ENCODE measurements at places on chromosomes 16 and 17. TPM values are rescaled to one million over a fixed set of nuclear protein-coding genes. Genes with fewer than 3 reads are reported as not detected.
A peak's percentile ranks its signal among the peaks of the same experiment; 100 is the strongest.

Gene HNF1B
- not detected for total RNA-seq

Gene PKMYT1
- 19.0 TPM for total RNA-seq

Gene COTL1
- total RNA-seq, result 69.0 TPM

Gene CCL4
- total RNA-seq, result not detected

GRCh38 chr17:69858460-69858859 lies 216.6 kb upstream of the KCNJ16 start:
- no peak for DNase-seq

DNA sequence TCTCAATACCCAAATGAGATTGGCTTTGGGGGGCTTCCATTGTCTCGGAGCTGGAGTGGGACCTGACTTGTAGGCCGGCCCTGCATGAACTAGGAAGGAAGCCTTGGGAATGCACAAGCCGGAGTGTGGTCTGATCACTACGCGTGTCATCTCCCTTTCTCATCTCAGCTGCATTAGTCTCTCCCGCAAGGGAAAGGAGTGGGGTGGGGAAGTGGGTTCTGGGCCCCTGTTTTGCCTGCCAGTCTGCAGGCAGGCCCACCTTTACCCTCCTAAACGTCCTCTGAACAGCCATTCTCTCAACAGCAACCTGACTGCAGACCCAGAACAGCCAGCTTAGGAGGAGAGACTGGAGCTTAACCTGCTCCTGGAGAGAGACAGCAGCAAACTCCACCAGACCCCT lies 11.4 kb upstream of the DNAI2 start:
- DNase-seq, result no peak

- DNase-seq, result no peak
Observed at GRCh38 chr17:74736513-74737298, at the start of gene RAB37. RAB37 (plus strand) TSS chr17:74737256; CDS start chr17:74737273, 17 bp downstream.

- no peak for DNase-seq
Observed at GRCh38 chr17:61863801-61864126, 436 bp upstream of the BRIP1 start.

GRCh38 chr16:88948781-88949490 lies 28.1 kb downstream of the CBFA2T3 start:
- no peak for DNase-seq

GRCh38 chr16:27222249-27223225 lies 19.2 kb downstream of the KDM8 start:
- peak; percentile 46 for DNase-seq

DNA sequence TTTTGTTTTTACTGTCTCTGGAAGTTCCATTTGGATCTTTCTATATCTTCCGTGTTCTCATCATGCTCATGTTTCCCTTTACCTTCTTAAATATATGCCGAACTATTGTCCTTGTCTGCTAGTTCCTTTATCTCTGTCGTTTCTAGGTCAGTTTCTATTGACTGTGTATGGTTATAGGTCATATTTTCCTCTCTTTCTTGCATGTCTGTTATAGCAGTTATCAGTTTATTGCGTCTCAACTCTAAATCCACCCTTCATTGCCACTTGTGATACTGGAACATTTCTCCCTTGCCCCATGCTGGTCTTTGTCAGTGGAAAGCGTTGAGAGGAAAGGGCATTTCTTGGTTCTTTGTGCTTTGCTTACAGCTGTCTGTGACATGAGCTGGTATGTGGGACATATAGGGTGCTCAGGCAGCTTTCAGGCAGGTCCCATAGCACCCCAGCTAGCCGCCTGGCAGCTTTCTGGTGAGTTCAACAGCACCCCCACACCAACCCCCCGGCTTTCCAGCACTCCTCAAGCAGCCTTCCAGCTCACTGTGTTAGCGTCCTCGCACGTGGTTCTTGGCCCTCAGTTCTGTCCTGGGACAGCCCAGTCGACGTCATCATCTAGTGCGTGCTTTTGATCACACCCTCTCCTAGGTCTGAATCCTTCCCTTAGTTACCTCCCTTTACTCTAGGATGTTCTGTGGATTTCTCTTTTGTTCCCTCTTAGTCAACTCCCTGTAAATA lies 15.4 kb upstream of the DNASE1 start:
- no peak for DNase-seq

DNA sequence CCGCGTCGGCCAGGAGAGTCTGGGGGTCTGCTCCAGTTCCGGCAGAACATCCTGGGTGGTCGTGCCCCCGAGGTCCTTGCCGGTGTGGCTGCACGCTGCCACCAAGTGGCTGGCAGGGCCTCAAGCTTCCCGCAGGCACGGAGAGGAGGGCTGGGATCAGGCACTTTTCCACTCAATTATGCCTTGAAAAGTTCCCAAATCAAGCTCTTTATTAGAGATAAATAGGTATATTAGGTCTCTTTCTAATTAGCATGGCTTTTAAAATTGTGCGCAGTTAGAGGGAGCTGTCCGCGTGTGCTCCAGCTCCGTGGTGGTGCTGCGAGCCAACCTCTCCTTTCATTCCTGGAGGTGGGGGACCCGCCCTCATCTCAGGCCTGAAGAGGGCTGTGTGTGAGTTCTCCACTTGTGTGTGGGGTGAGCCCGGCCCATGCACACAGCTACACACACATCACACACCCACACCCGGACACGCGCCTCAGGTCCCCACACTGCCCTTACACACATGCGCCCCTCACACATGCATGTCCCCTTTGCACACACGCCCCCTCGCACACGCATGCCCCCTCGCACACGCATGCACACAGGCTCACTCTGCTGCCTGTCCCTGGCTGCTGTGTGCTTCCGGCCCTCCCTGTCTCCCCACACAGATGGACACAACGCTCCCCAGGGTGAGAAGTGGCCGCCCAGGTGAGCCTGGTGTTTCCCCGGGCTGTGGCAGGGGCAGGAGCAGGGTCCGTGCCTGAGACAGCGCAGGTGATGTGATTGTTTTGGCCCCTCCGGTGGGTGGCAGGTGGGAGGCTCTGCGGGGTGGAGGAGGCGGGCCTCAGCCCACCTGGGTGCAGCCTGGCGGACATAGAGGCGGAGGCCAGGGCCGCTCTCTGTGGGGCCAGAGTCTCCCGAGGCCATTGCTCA lies 28.8 kb downstream of the CACNA1H start:
- no peak for DNase-seq

- no peak for DNase-seq
Observed at GRCh38 chr17:15278924-15279477, 13.9 kb upstream of the PMP22 start.

GRCh38 chr17:61209525-61209924 lies 190.1 kb upstream of the TBX2 start:
- peak; percentile 16 for DNase-seq

GRCh38 chr17:7673239-7673638 lies 14.1 kb downstream of the TP53 start:
- peak; percentile 19 for DNase-seq

Measured in G401 (cell line).